KBM-7 (cell line): ENCODE measurements at places on chromosomes 6 and 20.

DNA sequence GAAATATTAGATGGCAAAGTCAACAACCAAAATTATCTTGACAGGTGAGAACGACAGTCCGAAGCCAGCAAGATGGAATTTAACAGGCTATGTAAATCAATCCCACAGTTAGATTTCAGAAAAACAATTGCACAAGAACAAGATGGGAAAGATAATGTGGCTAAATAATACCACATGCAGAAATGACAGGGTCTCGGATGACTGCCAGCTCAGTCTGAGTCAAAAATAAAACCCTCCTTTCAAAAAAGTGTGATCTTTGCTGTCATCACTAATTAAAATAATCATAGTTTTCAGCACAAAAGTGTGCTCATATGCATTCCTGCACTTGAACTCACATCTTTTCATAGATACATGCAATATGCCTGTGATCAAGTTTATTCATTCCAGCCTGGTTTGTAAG lies 25.9 kb downstream of the FOXQ1 start:
- no peak for DNase-seq

DNA sequence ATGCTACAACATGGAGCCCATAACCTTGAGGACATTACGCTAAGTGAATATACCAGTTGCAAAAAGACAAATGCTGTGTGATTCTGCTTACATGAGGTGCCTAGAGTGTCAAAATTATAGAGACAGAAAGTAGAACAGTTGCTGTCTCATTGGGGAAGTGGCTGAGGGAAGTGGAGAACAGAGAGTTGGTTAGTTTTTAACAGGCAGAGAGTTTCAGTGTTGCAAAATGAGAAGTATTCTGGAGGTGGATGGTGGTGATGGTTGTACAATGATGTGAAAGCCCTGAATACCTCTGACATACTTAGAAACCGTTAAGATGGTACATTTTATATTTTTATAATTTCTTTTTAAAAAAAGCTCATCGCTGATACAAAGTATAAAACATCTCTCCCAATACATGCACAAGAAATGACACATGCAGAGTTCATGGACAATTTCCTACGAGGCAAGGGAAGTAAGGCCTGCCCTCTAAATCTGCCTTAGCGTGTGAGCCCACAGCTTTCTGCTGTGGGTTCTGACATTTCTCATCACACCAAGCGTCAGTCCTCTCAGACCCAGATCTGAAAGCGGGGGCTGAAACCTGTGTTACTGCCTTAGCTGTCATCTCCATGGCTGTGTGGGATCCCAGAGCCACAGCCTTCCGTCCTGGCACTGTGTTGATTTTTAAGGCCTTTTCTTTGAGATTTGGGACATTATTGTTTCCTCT lies 126.0 kb downstream of the RNASET2 start:
- peak; percentile 41 for DNase-seq

DNA sequence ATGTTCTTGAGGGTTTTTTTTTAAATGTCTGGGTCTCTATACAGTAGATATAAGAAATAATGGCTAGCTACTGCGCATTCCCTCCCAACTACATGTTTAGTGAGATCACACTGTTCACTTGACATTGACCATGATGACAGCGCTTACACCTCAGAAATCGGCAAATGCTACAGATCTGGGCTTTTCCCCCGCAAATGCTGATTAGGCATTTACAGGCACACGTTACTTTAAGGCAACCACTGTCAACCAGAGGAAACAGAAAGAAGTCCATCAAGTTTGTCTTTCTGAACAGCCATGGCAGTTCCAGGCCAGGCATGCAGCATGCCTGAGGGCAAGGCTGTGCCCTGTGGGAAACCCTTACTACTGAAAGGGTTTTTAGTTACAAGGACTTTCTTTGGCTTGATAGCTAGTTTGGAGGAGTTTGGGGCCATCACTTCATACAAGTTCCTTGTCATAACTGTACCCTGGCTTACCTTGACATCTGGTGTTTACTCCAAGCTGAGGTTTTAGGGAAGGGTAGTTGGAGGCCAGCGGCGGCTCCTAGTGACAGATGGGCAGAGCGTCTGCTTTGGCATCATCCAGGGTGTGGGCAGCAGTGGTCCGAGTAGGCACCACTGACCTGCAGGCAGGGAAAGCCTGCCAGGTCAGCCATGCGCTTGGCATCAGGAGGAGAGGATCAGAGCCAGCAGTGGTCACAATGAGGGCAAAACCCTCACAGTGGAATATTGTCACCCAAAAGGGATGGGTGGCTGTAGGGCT lies 43.0 kb downstream of the CFAP61 start:
- DNase-seq = no peak

- no peak for DNase-seq
Observed at GRCh38 chr20:62735331-62735821, 26.7 kb downstream of the NTSR1 start.

GRCh38 chr6:104601721-104602120 lies 258.0 kb downstream of the HACE1 start:
- DNase-seq = no peak

DNA sequence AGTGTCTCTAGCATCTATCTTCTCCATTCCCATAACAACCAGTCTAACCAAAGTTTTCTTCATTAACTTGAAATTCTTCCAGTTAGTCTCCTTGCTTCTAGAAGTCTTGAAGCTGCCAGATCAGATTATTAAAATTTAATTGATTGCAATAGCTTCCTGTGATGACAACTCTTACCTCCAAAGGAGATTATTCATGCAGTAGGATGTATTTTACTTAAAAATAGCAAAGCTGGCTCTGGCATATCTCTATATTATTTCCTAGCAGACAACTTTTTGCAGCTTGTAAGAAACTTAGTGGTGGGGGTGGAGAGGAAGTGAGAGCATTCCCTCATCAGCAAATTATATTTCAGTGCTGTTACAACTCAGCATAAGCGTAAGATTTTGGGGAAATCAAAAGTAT lies 290.4 kb downstream of the GRIK2 start:
- no peak for DNase-seq

DNA sequence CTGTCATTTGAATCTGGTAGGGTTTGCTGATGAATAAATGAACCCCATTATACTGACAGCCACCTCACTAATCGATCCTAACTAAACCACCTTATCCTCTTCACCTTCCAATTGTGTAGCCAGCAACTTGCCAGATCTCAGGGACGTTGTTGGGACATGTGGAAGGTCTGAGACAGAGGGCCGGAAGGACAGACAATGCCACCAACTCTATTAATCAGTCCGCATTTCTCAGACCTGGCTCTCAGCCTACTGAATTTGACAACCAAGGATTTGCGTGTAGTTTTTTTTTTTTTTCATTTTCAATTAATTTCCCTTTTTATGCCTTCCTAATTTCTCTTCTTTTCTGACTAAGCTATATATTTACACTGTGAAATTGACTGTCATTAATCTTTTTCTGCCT lies 122.5 kb downstream of the CARMIL1 start:
- DNase-seq = no peak

DNA sequence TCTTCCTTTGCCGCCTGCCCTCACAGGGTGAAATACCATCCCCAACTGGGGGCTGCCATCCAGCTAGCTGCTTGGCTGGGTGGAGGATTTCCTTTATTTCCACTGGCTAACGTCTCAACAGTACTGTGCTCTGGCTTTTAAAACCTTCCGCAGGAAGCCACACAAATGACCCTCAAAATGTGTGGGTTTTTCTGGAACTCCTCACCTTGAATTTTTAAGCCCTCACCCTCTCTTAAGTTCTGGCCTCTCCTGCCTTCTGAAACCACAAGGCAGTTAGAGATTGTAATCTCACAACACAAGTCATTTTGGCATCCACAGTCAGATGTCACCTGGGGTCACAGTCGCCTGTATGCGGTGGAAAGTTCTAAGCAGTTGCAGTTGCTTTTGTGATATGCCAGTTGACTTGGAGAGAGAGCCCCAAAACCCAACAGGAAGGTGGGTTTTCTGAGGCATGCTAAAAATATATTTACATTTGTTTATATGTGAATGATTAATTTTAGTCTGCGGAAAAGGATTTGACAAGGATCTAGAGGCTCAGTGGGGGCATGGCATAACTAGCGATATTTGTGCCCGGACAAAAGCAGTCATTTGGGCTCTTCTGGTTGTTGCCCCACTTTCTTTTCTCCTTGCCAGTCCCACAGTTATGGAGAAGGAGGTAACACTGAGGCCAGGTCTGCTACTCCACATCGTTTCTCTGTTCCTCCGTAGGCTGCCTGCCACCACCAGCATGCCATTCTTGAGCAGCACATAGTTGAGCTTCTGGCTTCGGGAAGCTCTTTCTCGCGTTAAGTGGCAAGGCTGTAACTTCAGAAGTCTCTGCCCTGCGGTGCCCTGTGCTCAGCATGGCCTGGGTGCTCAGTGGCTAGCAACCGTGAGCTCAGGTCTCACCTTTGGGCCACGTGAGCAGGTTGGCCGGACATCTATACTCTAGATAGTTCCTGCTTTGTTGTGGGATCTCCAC lies 335.3 kb downstream of the CD83 start:
- DNase-seq = peak; percentile 100

GRCh38 chr6:29887330-29887818 lies 55.0 kb upstream of the HLA-A start:
- peak; percentile 22 for DNase-seq

GRCh38 chr6:169994739-169995138 lies 243.3 kb downstream of the ERMARD start:
- DNase-seq = no peak

DNA sequence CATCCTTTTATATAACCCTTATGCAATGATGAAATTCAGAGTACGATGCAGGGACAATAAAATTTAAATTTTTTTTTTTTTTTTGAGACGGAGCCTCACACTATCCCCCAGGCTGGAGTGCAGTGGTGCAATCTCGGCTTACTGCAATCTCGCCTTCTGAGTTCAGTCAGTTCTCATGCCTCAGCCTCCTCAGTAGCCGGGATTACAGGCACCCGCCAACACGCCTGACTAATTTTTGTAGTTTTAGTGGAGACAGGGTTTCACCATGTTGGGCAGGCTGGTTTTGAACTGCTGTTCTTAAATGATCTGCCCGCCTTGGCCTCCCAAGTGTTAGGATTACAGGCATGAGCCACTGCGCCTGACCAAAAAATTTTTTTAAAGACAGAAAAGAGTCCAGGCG lies 15.2 kb downstream of the MTO1 start:
- no peak for DNase-seq

DNA sequence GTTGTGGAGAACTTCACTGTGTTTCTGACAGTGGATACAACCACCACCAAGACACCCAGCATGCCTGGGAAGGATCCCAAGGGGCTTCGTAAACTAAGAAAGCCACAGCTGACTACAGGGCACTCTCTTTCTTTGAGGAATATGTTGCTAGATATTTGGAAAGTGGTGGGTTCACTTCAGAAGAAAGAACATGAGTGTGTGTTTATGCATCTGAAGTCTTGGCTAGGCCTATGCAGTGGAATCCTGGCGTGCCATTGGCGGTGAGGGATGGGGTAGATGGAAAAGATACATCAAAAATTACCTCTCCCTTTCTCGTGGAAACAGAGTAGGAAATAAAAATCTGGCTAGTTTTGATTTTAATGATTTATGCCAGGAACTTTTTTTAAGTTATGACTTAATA lies 187.7 kb downstream of the PDE7B start:
- no peak for DNase-seq

DNA sequence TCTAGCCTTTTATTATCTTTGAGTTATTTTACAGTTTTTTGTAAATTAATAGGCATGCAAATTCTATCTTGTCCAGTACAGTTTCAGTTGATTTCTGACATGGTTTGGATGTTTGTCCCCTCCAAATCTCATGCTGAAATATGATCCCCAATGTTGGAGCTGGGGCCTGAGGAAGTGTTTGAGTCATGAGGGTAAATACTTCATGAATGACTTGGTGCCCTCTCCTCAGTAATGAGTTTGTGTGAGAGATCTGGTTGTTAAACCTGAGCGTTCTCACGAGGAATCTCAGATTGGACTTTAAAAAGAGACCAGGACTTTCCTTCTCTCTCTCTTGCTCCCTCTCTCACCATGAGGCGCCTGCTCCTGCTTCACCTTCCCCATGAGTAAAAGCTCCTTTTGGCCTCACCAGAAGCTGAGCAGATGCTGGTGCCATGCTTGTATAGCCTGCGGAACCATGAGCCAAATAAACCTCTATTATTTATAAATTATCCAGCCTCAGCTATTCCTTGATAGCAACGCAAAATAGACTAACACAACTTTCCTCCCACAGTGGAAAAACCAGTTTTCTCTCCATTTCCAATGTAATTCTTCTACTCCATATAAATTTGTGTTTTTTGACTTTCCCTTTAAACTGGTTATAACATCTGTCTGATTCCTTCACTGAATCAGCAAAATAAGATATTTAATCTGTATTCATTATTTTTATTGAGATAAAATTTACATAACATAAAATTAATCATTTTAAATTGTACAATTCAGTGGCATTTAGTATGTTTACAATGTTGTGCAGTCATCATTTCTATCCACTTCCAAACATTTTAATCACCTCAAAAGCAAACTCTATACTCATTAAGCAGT lies 78.7 kb upstream of the PRSS16 start:
- no peak for DNase-seq

DNA sequence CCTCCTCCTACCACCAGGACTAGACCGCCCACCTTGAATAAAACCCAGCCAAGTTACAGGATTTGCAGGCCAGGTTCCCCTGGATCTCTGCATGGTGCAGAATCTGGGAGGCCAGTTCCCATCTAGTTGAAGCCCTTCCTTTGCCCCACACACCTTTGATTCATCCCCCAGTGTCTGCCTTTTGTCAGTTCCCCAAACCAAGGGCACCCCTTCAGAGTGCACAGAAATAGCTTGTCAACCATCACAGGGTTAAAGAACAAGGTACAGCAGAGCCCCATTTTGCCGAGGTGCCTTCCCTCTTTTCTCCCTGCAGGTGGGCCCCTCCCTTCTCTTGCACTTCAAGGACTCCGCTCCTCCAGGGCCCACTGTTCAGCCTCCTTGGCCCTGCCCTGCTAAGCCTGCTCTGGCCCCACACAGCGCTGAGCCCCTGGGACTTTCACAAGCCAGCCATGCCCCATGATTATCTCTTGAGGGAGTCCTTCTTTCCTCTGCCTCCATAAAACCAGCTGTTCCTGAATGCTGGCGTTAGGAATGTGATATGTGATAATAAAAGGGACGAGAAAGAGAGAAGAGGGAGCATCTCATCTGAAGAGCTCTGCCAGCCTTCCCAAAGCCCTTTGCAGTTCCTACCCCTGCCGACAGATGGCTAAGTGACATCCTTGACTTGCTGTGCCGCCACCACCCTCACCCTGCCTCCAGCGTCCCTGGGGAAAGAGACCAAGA lies 280.3 kb downstream of the CDC5L start:
- no peak for DNase-seq

DNA sequence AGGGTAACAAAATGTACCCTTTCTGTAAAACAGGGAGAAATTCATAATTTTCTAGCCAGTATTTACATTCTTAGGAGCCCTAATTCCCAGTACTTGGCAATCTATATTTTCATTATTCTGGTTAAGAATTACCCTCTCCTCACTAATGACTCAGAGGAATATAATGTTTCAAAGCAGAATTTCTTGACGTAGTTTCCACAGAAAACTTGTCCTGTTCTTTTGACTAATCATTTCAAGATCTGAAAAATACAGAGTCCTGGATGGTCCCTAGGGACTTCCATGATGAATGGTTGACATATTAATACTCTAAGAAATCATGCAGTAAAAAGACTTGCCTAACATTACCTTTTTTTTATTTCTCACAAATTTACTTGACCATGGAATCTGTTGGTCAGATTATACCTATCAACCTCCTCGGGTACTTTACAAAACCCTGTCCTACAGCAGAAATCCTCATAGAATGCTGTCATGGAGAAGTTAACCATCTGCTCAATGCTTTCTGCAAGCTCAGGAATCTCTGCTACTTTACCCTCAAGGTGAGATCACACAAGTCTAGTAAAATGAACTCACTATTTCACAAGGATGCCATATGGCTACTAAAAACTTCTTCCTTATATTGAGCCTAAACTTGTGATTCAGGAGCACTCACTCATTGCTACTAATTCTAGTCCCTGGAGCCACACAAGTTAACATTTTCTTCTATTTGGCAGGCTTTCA lies 202.1 kb upstream of the CNR1 start:
- DNase-seq = no peak
